ENCODE measurements at places on chromosomes 13 and 19.

DNA sequence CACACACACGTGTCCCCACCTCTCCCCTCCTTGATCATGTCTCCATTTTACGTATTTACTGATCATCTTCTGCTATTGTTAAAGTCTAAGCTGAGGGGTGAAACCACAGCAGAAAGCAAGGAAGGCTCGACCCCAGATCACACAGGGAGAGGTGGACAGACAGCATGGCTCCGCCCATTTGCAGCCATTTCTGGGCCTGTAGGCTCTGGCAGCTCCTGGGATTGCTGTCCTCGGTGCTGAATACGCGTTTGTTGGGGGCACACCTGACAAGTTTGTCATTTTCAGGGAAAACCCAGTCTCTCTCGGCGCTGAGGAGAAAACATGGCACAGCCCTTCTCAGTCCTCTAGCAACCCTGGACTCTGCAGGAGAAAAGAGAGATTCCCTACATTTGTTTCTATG is 8.0 kb downstream of the TMEM86B start:
- DNase-seq: no peak

- DNase-seq: no peak
Measured at GRCh38 chr19:31387717-31388301, 38.6 kb upstream of the TSHZ3 start.

DNA sequence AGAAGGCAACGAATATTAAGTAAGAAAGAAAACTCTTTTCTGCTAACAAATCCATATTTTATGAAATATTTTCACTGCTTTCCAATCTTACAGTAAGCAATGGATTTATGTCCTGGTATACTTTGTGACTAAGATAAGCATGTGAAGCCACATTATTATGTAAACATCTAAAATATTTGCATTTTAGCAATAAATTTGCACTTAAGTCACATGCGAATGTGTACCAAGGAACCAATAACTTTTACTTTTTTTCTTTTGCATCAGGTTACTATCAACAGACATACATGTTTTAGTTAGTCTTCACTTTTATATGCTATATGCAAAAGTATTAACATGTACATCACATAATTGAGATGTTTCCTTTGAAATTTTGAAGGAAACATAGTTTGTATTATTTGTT is 536.7 kb downstream of the SLITRK6 start:
- DNase-seq: no peak

DNA sequence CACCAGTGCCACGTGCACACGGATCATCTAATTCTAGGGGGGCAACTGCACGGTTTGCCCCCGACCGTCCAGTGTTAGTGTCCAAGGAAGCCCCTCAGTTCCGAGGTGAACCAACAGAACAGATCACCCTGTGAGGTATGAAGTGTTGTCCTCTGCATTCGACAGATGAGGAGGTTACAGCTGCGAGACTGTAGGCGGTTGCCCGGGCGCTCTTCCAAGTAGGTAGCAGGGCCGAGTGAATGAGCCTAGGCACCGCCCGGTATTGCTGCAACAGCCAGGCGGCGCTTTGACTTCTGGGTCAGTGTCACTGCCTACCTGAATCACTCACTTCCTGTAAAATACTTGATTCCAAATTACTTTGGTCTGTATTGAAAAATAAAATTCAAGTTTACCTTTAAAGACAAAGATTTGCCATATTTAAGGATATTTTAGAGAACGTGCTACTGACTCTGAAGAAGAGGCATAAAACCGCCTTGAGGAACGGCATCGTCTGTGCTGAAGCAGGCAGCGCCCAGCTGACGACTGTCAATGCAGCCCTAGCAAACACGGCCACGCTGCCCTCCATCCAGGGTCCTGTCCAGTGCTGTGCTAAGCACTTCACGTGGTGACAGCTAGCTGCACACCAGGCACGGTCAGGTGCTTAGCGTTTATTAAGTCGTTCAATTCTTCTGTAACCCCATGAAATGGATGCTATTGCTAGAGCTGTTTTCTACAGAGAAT is 19.3 kb upstream of the RASA3 start:
- DNase-seq: no peak

- DNase-seq: no peak
Measured at GRCh38 chr13:67183151-67183550, 47.0 kb downstream of the PCDH9 start.

DNA sequence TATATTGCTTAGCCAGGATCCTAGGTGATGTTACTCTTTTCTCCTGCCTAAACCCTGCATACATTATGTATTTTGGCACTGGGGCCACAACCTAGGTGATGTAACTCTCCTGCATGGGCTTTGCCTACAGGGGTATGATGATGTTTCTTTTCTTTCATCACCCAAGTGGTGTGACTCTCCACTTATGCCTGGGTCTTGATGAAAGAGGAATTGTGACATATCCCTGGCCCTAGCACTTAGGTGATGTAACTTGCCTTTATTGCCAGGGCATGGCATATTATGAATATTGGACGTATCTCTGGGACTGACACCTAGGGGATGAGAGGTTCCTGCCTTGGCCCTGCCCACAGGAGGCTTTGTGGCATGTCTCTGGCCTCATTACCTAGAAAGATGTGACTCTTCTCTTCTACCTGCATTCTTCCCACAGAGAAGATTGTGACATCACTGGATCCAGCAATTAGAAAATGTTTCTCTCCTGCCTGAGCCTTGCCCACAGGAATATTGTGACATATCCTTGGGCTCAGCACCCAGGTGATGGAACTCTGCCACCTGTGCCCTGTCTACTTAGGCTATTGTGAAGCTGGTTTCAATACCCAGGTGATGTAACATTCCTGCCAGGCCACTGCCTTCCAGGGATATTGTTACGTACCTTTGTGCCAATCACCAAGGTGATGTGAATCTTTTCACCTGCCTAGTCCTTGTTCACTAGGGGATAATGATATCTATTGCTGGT is 27.3 kb upstream of the ZNF254 start:
- DNase-seq: no peak

DNA sequence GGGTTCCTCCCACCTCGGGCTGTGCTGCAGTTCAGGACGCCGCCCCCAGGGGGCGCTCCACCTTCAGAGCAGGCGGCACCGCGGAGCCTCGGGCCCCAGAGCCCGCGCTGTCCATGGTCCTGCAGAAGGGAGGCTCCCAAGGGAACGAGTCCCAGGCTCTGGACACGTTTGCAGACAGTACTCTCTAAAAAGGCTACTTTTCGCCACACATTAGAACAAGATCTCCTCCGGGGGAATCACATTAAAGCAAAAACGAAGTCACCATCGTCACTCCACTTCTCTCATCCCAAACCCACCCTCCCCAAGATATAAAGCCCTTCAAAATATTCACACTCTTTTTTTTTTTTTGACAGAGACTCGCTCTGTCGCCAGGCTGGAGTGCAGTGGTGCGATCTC is 4.6 kb upstream of the SIGLEC10 start:
- DNase-seq: peak; percentile 98

DNA sequence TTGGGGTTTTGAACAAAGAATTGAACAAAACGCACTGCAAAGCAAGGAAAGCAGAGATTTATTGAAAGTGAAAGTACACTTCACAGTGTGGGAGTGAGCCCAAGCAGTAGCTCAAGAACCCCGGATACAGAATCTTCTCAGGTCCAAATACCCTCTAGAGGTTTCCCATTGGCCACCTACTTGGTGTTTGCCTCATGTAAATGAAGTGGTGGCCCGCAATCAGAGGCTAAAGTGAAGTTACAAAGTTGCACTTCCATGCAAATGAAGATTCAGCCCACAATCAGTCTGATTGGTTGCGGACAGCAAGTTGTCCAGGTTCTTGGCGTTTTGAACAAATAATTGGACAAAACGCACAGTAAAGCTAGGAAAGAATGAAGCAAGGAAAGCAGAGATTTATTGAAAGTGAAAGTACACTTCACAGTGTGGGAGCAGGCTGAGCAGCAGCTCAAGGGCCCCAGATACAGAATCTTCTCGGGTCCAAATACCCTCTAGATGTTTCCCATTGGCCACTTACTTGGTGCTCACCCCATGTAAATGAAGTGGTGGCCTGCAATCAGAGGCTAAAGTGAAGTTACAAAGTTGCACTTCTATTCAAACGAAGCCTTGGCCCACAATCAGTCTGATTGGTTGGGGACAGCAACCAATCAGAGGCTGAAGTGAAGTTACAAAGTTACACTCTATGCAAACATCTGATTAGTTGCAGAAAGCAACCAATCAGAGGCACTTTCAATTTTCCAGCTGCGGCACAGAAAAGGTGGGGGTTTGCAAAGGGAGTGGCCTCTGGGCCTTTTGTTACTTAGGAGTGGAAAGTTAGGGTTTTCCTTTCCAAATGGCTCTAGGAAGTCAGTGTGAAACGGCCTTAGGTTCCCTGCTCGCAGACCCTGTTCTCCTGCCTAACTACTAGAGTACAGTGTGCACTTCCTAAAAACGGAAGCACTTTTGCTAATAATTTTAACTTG is 4.8 kb upstream of the TM9SF2 start:
- DNase-seq: peak; percentile 44

- no peak for DNase-seq
Measured at GRCh38 chr19:3112375-3113099, 18.4 kb downstream of the GNA11 start.

Data from activated CD4-positive, CD25-positive, alpha-beta regulatory T cell treated with anti-CD3 and anti-CD28 coated beads, Interleukin-2, amount 50 U/mL, for 72 hours (primary cell).